Naive B cell (primary cell): ENCODE measurements at places on chromosomes 5 and 9.

DNA sequence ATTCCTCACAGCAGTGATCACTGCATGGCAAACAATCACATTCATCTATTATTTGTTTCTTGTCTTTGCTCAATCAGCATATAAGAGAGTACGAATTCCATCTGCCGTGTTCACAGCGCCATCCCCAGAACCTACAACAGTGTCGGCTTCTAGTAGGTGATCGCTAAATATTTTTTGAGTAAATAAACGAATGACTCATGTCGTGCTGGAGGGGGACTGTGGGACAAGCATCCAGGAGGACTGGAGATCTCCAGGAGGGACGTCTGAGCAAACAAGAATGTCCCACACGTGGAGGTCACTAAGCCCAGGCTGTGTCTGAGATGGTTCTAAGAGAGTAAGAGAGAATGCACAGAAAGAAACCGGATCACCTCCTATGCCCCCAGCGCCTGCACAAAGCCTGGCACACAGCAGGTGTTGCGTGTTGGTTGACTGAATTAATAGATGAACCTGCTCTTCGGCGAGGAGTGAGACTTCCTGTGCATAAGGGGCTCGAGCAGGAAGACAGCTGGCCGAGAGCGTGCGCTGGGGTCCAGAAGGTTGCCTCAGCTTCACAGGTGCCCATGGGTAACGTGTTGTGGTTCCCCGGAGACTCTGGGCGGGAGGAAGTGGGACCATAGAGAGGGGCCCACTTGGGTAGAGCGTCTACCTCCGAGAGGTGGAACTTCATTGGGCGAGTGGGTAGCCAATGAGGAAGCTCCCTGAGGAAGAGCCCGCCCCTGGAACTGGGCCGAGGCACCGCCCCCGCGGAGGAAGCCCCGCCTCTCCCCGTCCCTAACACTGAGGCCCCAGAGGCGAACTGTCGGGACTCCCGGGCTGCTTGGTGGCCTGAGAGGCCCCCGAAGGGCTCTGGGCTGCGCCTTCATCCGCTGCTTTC lies 193.0 kb downstream of the MELK start:
- H3K36me3 ChIP-seq = no peaks in the 10 kb centered on the region
- peaks cover 5% of the 10 kb centered on the region for H3K4me1 ChIP-seq
- peak; percentile 94 for DNase-seq
- H3K27ac ChIP-seq = no peak overlapping the region
- no peaks in the 10 kb centered on the region for H3K27me3 ChIP-seq

DNA sequence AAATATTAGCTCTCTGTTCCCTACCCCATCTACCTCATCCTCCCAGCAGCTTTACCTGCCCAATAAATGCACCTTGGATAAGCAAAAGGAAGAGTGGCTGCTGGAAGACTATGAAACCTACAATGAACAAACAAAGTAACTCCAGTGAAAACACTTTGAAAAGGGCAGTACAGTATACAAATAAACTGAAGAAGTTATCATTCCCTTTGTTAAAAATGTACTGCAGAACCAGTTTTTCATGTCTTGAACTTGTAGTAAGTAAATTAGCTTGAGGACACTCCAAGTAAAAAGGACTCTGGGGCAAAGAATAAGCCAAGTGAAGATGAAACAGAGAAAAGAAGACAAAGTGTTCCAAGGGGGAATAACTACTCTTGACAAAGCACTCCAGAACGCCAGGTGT lies 457.1 kb downstream of the DTWD2 start:
- peaks cover 19% of the 10 kb centered on the region for H3K27me3 ChIP-seq
- no peaks in the 10 kb centered on the region for H3K36me3 ChIP-seq
- no peak overlapping the region for H3K27ac ChIP-seq
- no peak for DNase-seq
- no peak overlapping the region for H3K4me3 ChIP-seq
- H3K4me1 ChIP-seq = no peaks in the 10 kb centered on the region

- no peaks in the 10 kb centered on the region for H3K36me3 ChIP-seq
- peaks cover 4% of the 10 kb centered on the region for H3K4me1 ChIP-seq
- no peaks in the 10 kb centered on the region for H3K27me3 ChIP-seq
- no peak for DNase-seq
Observed at GRCh38 chr5:3277590-3278196, 317.9 kb upstream of the IRX1 start.

- DNase-seq = no peak
- H3K4me1 ChIP-seq = no peaks in the 10 kb centered on the region
- no peak overlapping the region for H3K4me3 ChIP-seq
Observed at GRCh38 chr5:31678180-31678579, 39.2 kb downstream of the PDZD2 start.

GRCh38 chr5:53063791-53064190 lies 45.8 kb downstream of the MOCS2 start:
- H3K4me3 ChIP-seq = no peak overlapping the region
- no peak overlapping the region for H3K27ac ChIP-seq
- no peaks in the 10 kb centered on the region for H3K36me3 ChIP-seq
- H3K4me1 ChIP-seq = no peaks in the 10 kb centered on the region
- no peaks in the 10 kb centered on the region for H3K27me3 ChIP-seq

GRCh38 chr9:19976226-19976625 lies 187.4 kb upstream of the SLC24A2 start:
- DNase-seq = no peak
- H3K4me1 ChIP-seq = peaks cover 13% of the 10 kb centered on the region
- no peak overlapping the region for H3K4me3 ChIP-seq
- peaks cover 22% of the 10 kb centered on the region for H3K27me3 ChIP-seq
- no peak overlapping the region for H3K27ac ChIP-seq

GRCh38 chr9:68949271-68950000 lies 64.5 kb downstream of the PRKACG start:
- no peak overlapping the region for H3K4me3 ChIP-seq
- peak; percentile 9 for DNase-seq
- H3K27ac ChIP-seq = peak overlapping the region; percentile 40
- peaks cover 27% of the 10 kb centered on the region for H3K36me3 ChIP-seq
- H3K4me1 ChIP-seq = peaks cover 13% of the 10 kb centered on the region

- H3K4me1 ChIP-seq = no peaks in the 10 kb centered on the region
- H3K27ac ChIP-seq = no peak overlapping the region
- no peak overlapping the region for H3K4me3 ChIP-seq
- no peak for DNase-seq
Observed at GRCh38 chr5:135594416-135594960, 15.7 kb upstream of the CXCL14 start.

DNA sequence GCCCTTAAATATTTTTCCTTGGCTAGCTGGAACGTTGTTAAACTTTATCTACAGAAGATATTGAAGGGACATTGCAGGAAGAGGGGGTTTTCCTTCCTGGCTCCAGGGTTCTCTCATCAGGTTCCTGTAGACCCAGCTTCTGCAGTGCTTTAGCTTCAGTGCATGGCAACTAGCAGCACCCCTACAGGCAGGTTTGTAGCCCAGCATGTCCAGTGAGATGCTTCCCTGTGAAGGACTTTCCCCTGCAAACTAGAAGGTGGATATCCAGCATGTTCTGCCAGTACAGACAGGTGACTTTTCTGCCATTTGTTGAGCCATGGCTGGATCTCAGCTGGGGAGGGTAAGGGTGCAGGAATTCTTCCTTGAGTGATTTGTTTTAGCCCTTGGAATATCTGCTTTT lies 10.4 kb downstream of the CCL28 start:
- peaks cover 7% of the 10 kb centered on the region for H3K36me3 ChIP-seq
- no peak overlapping the region for H3K4me3 ChIP-seq
- peaks cover 10% of the 10 kb centered on the region for H3K4me1 ChIP-seq
- no peak for DNase-seq
- H3K27me3 ChIP-seq = no peaks in the 10 kb centered on the region
- no peak overlapping the region for H3K27ac ChIP-seq

DNA sequence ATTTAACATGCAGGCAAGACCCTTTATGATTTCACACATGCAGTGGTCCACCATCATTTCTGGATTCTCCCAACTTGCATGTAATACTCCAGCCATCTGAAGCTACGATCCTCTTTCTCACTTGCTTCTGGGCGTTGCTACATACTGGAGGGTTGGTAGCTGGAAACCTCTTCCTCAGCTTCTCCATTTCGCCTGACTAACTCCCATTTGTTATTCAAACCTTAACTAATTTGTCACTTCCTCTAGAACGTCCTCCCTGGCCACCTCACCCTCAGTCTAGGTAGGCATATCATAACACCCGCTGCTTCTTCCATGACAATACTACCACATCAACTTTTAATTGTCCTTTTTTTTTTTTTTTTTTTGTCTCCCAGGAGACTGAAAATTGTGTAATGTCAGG lies 72.6 kb upstream of the EQTN start:
- H3K4me1 ChIP-seq = peaks cover 69% of the 10 kb centered on the region
- peak overlapping the region; percentile 24 for H3K27ac ChIP-seq
- H3K4me3 ChIP-seq = peak overlapping the region; percentile 53
- H3K27me3 ChIP-seq = no peaks in the 10 kb centered on the region
- no peak for DNase-seq

DNA sequence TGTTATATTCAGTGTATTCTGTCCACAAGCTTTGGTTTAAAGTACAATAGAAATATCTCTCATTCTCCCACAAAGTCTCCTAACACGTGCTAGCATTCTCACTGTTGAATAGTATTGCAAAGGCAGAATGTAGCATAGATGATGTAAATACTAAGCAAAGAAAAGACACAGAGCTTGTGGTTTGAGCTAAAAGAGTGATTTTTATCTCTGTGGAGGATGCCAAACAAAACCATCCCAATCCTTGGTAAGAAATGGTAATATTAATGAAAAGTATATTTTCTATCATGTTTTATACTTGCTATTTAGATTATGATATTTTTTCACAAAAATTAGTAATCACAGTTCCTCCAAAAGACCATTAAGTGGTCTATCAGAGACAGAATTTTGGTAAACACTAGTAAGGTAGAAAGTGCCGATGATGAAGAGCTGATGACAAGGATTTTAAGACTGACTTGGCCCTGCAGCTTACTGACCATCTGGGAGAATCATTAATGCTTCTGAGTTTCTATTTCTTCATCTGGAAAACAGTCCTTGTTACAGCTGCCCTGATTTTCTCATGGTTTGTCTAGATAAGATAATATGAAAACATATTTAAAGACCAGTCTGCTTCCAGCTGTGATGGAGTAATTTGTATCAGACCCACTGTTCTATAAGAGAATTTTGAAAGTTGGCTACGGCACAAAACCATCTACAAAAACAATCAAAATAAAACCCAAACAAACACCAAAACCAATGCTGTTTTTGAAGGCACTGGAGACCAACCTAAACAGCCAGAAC lies 510.2 kb downstream of the SPATA31D1 start:
- H3K27ac ChIP-seq = no peak overlapping the region
- H3K4me1 ChIP-seq = no peaks in the 10 kb centered on the region
- DNase-seq = no peak
- no peaks in the 10 kb centered on the region for H3K36me3 ChIP-seq
- no peaks in the 10 kb centered on the region for H3K27me3 ChIP-seq
- H3K4me3 ChIP-seq = no peak overlapping the region

GRCh38 chr9:3528451-3528850 lies 2.6 kb upstream of the RFX3 start:
- DNase-seq = peak; percentile 11
- H3K27me3 ChIP-seq = no peaks in the 10 kb centered on the region
- peak overlapping the region; percentile 94 for H3K27ac ChIP-seq
- H3K4me3 ChIP-seq = peak overlapping the region; percentile 90
- no peaks in the 10 kb centered on the region for H3K36me3 ChIP-seq

GRCh38 chr9:99015890-99016289 lies 72.2 kb downstream of the COL15A1 start:
- H3K27ac ChIP-seq = no peak overlapping the region
- H3K36me3 ChIP-seq = no peaks in the 10 kb centered on the region
- DNase-seq = no peak
- H3K4me3 ChIP-seq = no peak overlapping the region

DNA sequence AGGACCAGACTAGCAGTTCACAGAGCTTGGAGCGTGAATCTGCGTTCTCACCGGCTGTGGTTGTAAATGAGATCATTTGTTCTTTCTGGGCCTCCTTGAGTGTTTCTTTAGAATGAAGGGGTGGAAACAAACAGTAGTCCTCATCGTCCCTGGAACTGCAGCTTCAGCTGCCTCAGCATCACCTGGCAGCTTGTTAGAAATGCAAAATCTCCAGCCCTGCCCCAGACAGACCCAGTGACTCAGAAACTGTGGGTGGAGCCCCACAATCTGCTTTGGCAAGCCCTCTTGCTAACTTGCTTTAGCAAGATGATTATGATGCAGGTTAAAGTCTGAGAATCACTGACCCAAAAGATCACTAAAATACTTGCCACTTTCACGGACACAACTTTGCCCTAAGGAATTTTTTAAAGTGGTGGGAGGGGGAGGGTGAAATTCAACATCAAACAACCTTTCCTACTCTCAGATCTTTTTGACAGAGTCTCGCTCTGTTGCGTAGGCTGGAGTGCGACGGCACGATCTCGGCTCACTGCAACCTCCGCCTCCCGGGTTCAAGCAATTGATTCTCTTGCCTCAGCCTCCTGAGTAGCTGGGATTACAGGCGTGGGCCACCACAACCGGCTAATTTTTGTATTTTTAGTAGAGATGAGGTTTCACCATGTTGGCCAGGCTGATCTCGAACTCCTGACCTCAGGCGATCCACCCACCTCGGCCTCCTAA lies 86.0 kb downstream of the BRINP1 start:
- H3K27ac ChIP-seq = no peak overlapping the region
- H3K36me3 ChIP-seq = no peaks in the 10 kb centered on the region
- H3K27me3 ChIP-seq = peaks cover 34% of the 10 kb centered on the region
- H3K4me1 ChIP-seq = no peaks in the 10 kb centered on the region
- DNase-seq = no peak
- H3K4me3 ChIP-seq = no peak overlapping the region

DNA sequence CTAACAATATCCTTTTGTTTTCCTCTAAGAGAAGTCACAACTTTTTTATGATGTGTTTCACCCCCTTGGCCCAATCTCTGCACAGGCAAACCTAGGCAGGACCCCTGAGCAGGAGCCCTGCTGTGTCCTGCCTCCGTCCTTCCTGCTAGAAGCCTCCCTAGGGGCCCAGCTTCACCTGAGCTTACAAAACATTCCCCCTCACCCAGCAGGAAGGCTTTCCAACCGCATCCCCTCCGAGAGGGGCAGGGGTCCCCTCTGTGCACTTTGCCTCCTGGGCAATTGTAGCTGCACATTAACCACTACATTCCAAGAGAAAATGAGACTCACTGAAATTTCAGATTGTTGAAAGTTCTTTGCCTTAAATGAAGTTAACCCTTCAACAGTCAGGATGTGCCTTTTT lies 176.2 kb downstream of the IRX2 start:
- H3K27ac ChIP-seq = no peak overlapping the region
- no peak overlapping the region for H3K4me3 ChIP-seq
- DNase-seq = no peak
- H3K36me3 ChIP-seq = no peaks in the 10 kb centered on the region

- no peak overlapping the region for H3K4me3 ChIP-seq
- H3K27ac ChIP-seq = no peak overlapping the region
- DNase-seq = no peak
- H3K27me3 ChIP-seq = no peaks in the 10 kb centered on the region
Observed at GRCh38 chr5:61354199-61354598, 22.1 kb downstream of the ZSWIM6 start.

DNA sequence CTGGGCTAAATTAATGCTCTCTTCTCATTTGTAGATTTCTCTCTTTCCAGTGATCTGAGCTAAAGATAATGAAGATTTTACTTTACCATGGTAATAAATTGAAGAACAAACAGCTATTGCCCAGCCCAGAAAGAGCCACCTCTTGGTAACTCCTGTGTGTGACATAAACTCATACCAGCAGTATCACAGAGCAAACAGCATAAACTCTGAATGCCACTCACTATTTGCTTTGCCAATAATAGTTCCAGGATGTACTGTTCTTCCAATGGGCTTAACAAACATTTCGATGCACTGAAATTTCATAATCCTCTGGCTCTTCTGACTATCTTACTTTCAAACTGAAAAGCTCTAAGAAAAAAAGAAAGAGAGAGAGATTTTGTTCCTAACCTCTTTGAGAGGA lies 69.8 kb upstream of the RASEF start:
- peaks cover 8% of the 10 kb centered on the region for H3K27me3 ChIP-seq
- no peak overlapping the region for H3K27ac ChIP-seq
- H3K4me3 ChIP-seq = no peak overlapping the region
